ENCODE measurements at places on chromosomes 11 and 22.

GRCh38 chr11:2526808-2527381 lies 82.1 kb downstream of the KCNQ1 start:
- peak; percentile 89 for DNase-seq
- peak overlapping the region; percentile 72 for H3K27ac ChIP-seq
- H3K27me3 ChIP-seq = no peaks in the 10 kb centered on the region
- peak overlapping the region; percentile 46 for H3K4me3 ChIP-seq

- H3K36me3 ChIP-seq = no peaks in the 10 kb centered on the region
- H3K27ac ChIP-seq = no peak overlapping the region
- DNase-seq = no peak
- no peak overlapping the region for H3K4me3 ChIP-seq
- H3K4me1 ChIP-seq = no peaks in the 10 kb centered on the region
Measured at GRCh38 chr11:30775233-30775522, 189.0 kb upstream of the MPPED2 start.

- no peaks in the 10 kb centered on the region for H3K4me1 ChIP-seq
- H3K27ac ChIP-seq = no peak overlapping the region
- H3K4me3 ChIP-seq = no peak overlapping the region
- H3K27me3 ChIP-seq = no peaks in the 10 kb centered on the region
- H3K36me3 ChIP-seq = no peaks in the 10 kb centered on the region
- no peak for DNase-seq
Measured at GRCh38 chr11:4926608-4927007, 2.5 kb upstream of the OR51G1 start.

- H3K4me3 ChIP-seq = no peak overlapping the region
- peaks cover 52% of the 10 kb centered on the region for H3K27me3 ChIP-seq
- no peak for DNase-seq
Measured at GRCh38 chr11:119367661-119368120, 13.8 kb downstream of the USP2 start.

DNA sequence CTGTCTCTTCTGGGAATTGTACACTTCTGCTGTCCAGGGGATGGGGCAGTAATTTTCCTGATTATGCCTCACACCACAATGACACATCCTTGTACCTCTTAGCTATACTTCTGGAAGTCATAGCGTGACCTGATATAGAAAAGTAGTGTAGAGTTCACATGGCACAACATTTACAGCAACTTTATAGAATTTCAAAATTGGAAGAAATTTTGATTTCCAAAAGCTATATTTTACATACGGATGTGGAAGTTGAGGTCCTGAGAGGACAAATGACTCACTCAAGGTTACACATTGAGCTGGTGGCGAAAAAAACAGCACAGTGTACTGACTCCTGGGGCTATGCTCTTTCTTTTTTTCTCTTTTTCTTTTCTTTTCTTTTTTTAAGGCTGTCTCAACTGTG lies 6.3 kb upstream of the CYP2R1 start:
- no peaks in the 10 kb centered on the region for H3K27me3 ChIP-seq
- H3K27ac ChIP-seq = no peak overlapping the region
- DNase-seq = no peak
- H3K36me3 ChIP-seq = no peaks in the 10 kb centered on the region
- H3K4me1 ChIP-seq = no peaks in the 10 kb centered on the region

GRCh38 chr11:128772814-128773213 lies 78.9 kb downstream of the FLI1 start:
- H3K36me3 ChIP-seq = peaks cover 2% of the 10 kb centered on the region
- H3K27me3 ChIP-seq = no peaks in the 10 kb centered on the region
- H3K4me1 ChIP-seq = peaks cover 39% of the 10 kb centered on the region

DNA sequence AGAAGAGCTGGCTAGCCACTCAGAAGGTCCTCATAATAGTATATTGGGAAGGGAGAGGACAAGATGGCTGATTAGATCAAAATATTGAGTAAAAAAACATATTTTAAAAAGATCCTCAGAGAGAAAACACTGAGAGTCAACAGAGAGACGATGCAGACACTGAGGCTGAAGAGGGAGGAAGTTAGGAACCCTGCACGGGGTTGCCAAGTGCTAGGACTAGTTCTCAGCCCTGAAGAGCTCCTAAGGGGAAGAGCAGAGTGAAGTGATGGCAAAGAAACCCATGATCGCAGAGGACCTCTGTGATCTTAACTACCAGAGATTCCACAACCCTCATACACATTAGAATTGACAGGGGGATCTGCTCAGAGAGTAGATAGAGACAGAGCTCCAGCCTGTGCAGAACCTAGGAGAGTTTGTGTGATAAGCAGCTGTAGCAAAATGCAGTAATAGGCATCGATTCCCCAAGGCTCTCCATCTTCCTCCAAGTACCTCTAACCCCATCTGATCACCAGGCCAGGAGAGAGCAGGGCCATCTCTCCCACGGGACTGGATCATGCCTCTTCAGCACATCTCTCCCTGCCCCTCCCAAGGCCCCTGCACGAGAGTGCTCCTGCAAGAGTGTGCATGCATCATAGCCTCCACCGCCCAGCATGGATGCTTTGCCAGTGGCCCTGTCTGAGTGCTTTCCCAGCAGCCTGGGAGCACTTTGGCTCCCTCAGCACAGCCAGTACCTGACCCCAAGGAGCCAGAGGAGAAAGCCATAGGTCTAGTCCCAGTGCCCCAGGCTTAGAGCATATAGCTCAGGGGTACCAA lies 41.2 kb upstream of the ARL14EP start:
- no peak overlapping the region for H3K27ac ChIP-seq
- no peaks in the 10 kb centered on the region for H3K36me3 ChIP-seq
- H3K4me3 ChIP-seq = no peak overlapping the region
- DNase-seq = no peak
- H3K4me1 ChIP-seq = peaks cover 12% of the 10 kb centered on the region

GRCh38 chr11:74443071-74443864 lies 24.1 kb downstream of the KCNE3 start:
- no peaks in the 10 kb centered on the region for H3K4me1 ChIP-seq
- no peaks in the 10 kb centered on the region for H3K36me3 ChIP-seq
- DNase-seq = no peak
- no peak overlapping the region for H3K4me3 ChIP-seq

DNA sequence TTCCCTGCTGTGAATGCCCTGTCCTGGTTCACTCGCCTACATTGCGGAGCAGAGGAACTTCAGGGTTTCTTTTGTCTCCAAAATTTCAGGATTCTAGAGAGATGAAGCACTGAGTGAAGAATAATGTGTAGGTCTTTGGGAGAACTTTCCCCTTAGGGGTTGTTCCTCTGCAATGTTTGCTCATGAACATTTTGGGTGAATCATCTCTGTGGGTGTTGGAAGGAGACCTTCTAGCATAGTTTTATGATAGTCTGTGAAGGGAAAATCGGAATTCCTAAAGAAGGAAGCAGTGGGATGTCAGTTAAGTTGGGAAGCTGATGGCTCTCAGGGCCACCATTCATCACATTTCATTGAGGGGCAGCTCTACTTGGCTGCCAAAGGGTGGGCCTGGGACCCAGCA lies 64.8 kb downstream of the MIAT start:
- H3K4me1 ChIP-seq = no peaks in the 10 kb centered on the region
- peaks cover 5% of the 10 kb centered on the region for H3K36me3 ChIP-seq
- no peaks in the 10 kb centered on the region for H3K27me3 ChIP-seq
- no peak overlapping the region for H3K27ac ChIP-seq

DNA sequence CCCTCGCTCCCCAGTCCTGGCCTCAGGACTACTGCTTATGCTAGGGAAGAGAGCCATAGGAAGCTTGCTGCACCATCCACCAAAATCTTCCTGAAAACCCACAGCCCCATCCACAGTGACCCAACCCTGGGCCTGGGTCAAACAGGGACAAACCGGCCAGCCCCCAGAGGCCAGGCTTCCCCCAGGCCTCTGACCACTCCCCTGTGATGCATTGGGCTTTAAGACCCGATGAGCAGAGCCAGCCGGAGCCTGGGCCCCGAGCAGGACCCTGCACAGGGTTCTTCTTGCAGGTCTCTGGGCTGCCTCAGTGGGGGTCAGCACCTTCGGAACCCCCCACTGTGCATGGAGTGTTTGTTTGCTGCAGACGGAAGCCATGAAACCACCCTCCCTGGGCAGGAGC lies 583.7 kb downstream of the BRD1 start:
- no peaks in the 10 kb centered on the region for H3K4me1 ChIP-seq
- no peaks in the 10 kb centered on the region for H3K36me3 ChIP-seq
- H3K4me3 ChIP-seq = no peak overlapping the region
- no peak overlapping the region for H3K27ac ChIP-seq

GRCh38 chr11:94800414-94800813 lies 32.3 kb downstream of the AMOTL1 start:
- no peaks in the 10 kb centered on the region for H3K27me3 ChIP-seq
- no peak for DNase-seq
- no peak overlapping the region for H3K4me3 ChIP-seq
- H3K27ac ChIP-seq = no peak overlapping the region

DNA sequence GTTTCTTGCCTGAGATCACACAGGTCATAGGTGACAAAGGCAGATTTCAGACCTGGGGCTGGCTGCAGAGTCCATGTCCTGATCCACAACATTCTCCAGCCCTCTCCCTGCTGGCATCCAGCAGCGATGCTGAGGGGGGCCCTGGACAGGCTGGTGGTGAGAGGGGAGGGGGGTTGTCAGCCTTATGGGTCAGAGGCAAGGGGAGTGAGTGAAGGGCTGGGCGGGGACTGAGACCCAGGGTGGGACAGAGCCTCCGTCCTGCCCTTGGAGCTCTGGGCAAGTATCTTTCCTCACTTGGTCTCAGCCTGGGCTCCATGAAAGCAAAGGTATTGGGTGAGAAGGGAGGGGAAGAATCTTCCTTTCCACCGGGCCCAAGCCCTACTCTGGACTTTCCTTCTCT lies 66.7 kb upstream of the RASD2 start:
- H3K4me1 ChIP-seq = no peaks in the 10 kb centered on the region
- no peak overlapping the region for H3K27ac ChIP-seq
- no peak overlapping the region for H3K4me3 ChIP-seq
- no peaks in the 10 kb centered on the region for H3K36me3 ChIP-seq
- H3K27me3 ChIP-seq = no peaks in the 10 kb centered on the region

DNA sequence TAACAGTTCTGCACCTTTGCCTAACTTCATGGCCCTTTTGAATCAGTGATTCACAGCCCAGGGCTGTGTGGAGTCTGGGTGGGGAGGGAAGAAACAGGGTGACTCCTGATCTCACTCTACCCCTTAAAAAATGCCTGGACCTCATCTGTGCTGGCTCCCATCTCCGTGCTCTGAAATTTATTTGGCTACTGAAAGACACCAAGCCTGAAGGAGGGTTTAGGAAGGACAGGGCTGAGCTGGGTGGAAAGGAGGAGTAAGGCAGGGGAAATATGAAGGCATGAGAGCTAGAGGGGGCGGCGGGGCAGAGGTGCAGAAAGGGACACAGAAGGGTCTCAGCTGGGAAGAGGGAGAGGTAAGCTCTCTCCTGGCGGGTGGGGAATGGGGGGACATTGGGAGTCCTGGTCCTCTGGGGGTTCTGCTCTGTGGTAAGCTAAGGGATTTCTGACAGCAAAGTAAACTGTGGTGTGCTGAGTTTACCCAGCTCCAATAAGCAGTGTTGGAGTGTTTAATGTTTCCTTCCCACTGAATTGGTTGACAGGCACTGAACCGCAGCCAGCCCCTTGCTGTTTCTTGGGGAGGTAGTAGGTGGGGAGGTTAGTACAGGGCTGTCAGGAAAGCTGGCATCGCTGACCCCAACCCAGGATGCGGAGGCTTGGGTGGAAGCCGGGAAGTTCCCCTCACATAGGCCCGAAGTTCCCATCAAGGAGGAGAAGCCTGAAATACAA lies 71.1 kb downstream of the RPUSD4 start:
- no peak overlapping the region for H3K27ac ChIP-seq
- H3K4me3 ChIP-seq = no peak overlapping the region
- no peak for DNase-seq

DNA sequence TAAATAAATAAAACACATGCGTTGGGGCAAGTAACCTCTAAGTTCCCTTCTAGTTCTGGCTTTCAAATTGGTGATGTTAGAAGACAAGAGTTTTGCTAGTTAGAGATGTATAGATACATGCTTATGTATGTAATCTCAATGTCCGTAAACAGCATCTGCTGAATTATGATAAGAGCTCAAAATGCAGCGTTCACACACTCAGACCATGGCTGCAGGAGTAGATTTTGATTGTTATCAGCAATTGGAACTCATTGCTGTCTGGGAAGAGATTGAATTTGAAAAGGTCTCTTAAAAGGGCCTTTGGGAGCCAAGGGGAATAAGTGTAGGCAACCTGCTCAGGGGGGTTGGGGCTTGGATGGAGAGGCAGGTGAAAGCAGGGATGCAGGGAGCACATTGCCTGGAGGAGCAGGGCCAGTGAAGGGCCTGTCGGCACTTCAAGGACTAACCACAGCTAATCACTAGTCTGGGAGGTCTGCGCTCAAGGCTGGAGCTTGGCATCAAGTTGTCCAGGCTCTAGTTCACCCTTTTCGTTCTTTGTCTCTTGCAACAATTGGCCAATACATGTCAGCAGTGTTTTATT lies 2.7 kb upstream of the RAG1 start:
- DNase-seq = no peak
- H3K27ac ChIP-seq = no peak overlapping the region
- no peak overlapping the region for H3K4me3 ChIP-seq
- no peaks in the 10 kb centered on the region for H3K36me3 ChIP-seq
- H3K27me3 ChIP-seq = peaks cover 11% of the 10 kb centered on the region

- H3K27me3 ChIP-seq = peaks cover 7% of the 10 kb centered on the region
- no peak overlapping the region for H3K4me3 ChIP-seq
- H3K36me3 ChIP-seq = no peaks in the 10 kb centered on the region
- no peak for DNase-seq
- peaks cover 6% of the 10 kb centered on the region for H3K4me1 ChIP-seq
- H3K27ac ChIP-seq = no peak overlapping the region
Measured at GRCh38 chr11:110174645-110175310, 81.6 kb downstream of the ZC3H12C start.

DNA sequence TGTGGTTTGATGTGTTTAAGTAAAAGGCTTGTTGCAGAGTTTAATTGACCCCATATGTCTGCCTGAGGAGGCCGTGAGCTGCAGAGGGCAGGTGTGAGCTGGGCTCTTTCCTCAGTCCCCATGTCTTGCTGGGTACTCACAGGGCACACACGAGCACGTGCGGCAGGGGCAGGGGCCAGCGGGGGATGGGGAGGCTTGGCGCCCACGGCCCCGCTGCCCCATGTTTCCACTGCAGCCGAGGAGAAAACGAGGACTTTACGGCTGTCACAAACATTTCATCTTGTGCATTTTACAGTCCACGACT lies 24.7 kb upstream of the CCDC188 start:
- DNase-seq = no peak
- no peaks in the 10 kb centered on the region for H3K27me3 ChIP-seq
- H3K27ac ChIP-seq = no peak overlapping the region
- no peaks in the 10 kb centered on the region for H3K4me1 ChIP-seq
- no peak overlapping the region for H3K4me3 ChIP-seq

DNA sequence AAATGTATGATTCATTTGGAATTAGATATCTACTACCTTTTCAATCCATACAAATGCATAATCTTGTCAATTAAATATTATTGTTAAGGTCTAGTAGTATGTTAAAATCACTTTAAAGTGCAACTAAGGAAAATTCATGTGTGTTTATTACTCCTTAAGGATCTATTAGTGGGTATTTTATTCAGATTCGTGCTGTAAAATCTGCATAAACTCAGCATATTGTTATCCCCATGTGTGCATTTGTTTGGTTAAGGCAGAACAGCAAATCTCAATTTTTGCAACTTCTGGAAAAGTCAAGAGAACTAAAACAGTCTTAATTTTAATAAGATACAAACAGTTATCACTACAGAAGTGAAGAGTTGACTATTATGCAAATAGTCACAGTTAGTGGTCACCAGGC lies 234.5 kb downstream of the SOX6 start:
- no peaks in the 10 kb centered on the region for H3K36me3 ChIP-seq
- no peak overlapping the region for H3K4me3 ChIP-seq
- no peaks in the 10 kb centered on the region for H3K4me1 ChIP-seq

All from B cell (primary cell).